ENCODE measurements at places on chromosomes 1 and 21. TPM values are rescaled to one million over a fixed set of nuclear protein-coding genes. Genes with fewer than 3 reads are reported as not detected.

DNA sequence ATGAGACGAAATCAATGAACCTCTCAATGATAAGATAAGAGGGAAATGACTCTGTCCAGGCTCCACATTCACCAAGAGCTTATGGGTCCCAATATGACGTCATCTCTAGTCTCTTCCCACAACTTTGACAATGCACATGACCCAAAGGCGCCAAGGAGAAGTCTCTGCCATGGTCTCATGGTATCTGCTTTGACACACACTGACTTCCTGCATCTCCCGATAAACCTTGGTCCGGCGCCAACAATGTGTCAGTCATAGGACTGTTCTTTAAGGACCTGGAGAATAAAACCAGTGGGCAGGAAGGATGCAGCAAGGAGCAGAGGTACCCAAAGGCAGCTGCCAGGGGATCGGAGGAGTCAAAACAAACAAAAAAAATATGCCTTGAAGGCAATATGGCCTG, 46.9 kb upstream of the TMEM51 start:
- H3K27me3 ChIP-seq = no peaks in the 10 kb centered on the region
- H3K4me1 ChIP-seq = no peaks in the 10 kb centered on the region
- no peak overlapping the region for H3K4me3 ChIP-seq
- H3K27ac ChIP-seq = no peak overlapping the region
- H3K36me3 ChIP-seq = no peaks in the 10 kb centered on the region
- no peak for DNase-seq

DNA sequence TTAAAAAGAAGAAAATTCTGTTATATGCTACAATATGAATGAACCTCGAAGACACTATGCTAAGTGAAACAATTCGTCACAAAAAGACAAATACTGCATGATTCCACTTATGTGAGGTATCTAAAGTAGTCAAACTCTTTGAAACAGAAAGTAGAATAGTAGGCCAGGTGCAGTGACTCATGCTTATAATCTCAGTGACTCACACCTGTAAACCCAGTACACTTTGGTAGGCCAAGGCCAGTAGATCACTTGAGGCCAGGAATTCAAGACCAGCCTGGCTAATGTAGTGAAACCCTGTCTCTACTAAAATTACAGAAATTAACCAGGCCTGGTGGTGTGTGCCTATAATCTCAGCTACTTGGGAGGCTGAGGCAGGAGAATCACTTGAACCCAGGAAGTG, 25.7 kb downstream of the EPHA10 start:
- no peaks in the 10 kb centered on the region for H3K27me3 ChIP-seq
- no peak overlapping the region for H3K4me3 ChIP-seq
- H3K4me1 ChIP-seq = no peaks in the 10 kb centered on the region
- DNase-seq = no peak
- H3K36me3 ChIP-seq = no peaks in the 10 kb centered on the region

GRCh38 chr1:86826856-86827255, 87.1 kb downstream of the SELENOF start:
- no peaks in the 10 kb centered on the region for H3K27me3 ChIP-seq
- DNase-seq = no peak
- H3K27ac ChIP-seq = no peak overlapping the region

GRIK3 gene
- 1.6 TPM for total RNA-seq

FALEC gene
- 0.99 TPM for total RNA-seq

Data from aorta (tissue), 5 donors.